ENCODE measurements at places on chromosomes 12 and 14.
A peak's percentile ranks its signal among the peaks of the same experiment; 100 is the strongest.

DNA sequence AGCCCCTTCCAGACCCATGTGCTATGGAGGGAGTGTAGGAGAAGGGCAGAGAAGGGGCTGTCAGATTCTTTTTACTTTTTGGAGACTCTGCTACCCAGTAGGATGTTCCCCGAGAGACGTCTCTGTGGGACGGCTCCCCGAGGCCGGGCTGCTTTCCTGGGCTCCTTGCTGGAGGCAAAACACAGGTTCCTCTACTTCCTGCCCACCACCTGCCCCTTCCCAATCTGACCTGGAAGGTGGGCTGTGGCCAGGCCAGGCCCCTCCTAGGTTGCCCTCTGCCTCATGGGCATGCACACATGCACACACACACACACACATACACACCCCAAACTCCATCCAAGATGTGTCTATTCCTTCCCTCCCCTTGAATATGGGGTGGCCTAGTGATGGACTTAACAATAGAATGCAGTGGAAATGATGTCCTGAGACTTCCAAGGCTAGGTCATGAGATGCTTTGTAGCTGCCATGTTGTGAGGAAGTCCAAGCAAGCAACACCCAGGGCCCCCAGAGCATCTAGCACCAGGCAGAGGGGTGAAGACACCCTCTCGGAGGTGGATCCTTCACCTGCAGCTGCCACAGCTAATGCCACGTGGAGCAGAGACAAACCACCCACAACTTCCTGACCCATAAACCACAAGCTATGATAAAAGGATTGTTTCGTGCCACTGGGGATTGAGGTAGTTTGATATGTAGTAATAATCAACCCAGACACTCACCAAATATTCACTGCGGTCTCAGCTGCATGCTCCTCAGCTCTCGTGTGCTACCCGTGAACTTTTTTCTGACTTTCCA is 1.6 kb upstream of the ASB2 start:
- DNase-seq: peak; percentile 76

DNA sequence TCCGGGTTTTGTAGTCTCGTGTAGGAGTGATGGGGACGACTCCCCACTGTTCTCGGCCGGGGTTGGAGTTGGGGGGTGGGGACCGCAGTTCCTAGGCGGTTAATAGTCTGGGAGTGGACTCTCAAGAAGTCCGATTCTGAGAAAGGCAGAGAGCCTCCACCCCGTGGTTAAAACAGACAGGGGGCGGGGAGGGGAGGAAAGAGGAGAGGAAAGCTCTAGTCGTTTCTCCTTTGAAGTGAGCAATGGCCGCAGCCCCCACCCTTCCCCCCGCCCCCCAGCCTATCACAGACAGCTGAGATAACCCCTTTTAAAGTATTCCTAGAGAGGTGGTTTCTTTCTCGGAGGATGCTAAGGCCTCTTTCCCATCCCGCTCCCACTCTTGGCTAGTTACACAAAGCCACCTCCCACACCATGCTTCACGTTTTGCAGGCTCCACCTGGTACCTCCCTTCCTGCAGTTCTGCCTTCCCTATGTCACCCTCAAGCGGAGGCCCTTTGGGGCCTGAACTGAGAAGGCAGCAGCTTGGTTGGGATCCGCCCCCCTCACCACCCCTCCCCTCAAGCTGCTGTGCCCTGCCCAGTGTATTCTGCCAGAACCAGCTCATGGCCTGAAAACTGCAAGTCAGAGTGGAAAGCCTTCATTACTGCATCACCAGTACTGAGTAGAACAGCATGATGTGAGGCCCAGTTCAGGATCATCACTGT is 853 bp downstream of the USP5 start:
- DNase-seq: peak; percentile 71

GRCh38 chr14:22820731-22821130 is 5.5 kb upstream of the SLC7A7 start:
- DNase-seq: no peak

DNA sequence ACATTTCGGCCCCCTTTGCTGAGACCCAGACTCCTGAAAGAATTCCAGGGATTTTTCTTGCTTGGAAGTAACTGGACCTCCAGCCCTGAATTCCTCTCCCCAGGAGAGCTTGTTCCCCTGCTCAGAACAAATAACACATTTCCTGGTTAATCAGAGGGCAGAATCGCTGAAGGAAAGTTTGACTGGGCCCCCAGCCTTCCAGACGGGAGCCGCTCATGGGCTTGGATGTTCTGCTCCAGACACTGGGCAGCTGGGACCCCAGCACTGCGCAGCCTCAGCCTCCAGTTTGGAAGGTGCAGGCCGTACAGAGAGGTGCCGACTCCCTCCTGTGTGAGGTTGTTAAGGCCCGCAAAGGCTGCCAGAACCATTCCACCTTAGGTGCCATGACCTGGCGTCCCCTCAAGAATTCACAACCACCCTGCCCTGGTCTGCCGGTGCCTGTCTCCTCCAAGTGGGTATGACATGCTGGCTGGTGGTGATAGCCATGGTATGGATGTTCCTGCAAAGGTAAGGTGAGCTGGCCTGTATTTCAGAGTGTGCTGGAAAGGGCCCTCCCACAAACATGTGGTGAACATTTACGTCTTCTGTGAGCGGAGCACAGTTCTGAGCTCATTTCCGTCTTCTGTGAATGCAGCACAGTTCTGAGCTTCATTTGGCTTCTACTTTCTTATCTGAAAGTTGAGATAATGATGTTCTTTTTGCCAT is 5.1 kb upstream of the LTBP2 start:
- no peak for DNase-seq

GRCh38 chr12:109871668-109872314 is 8.6 kb downstream of the GLTP start:
- DNase-seq: no peak

- no peak for DNase-seq
Measured at GRCh38 chr12:18428416-18428815, 167.1 kb downstream of the PIK3C2G start.

DNA sequence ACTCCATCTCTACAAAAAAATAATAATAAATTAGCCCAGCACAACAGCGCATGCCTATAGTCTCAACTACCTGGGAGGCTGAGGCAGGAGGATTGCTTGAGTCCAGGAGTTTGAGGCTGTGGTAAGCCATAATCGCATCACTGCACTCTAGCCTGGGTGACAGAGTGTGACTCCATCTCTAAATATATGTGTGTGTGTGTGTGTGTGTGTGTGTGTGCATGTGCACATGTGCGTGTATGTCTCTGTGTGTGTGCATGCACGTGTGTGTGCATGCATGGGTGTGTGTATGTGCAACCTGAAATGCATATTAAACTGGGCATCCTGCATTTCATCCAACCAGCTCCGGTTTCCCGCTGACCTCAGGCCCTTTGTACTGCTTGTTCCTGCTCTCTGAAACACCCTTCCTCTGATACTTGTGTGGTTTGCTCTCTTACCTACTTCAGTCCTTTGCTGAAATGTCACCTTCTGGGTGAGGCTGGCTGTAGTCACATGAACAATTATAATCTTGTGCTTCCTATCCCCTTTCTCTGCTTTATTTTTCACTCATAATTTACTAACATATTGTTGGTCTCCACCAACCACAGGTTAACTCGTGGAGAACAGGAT is 46.9 kb downstream of the PHLDA1 start:
- no peak for DNase-seq

DNA sequence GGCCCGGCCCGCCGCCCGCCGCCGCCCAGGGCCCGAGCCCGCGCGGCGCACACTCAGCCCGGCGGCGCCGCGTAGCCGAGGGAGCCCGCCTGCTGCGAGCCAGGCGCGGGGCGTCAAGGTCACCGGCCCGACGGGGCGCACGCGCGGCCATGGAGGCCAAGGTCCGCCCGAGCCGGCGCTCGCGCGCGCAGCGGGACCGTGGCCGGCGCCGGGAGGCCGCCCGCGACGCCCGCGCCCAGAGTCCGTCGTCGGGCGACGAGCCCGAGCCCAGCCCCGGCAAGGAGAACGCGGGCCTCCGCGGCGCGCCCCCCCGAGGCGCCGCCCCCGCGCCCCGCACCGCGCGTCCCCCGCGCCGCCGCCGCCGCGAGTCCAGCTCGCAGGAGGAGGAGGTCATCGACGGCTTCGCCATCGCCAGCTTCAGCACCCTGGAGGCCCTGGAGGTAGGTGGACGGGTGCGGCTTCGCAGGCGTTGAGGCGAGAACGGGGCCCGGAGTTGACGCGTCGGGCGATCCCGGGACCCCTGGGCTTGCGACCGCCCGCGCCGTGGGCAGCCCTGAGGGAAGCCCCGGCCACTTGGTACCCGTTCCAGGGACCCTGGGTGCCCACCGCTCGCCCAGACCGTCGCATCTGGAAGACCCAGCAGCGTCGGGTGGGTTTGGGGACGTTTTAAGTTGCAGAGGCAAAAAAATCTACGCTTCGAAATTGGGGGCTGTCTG is 629 bp downstream of the FBRSL1 start:
- DNase-seq: no peak

DNA sequence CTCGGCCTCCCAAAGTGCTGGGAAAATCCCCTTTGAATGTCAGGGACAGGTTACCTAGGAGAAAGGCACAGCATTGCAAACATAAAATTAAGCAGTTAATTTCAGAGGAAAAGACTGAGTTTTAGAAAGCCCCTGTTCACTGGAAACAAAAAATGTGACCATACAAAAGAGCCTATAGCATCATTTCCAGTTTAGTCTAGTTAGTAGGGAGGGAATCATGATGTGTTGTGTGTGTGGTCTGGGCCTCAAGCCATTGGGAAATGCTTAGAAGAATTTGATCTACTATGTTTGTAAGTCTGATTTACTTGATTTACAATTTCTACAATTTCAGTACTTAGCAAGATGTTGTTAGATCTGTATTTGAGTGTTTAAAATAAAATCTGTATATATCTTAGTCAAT is 47.1 kb upstream of the RERG start:
- DNase-seq: no peak

- no peak for DNase-seq
Measured at GRCh38 chr14:36521598-36522345, 1.7 kb upstream of the NKX2-1 start.

DNA sequence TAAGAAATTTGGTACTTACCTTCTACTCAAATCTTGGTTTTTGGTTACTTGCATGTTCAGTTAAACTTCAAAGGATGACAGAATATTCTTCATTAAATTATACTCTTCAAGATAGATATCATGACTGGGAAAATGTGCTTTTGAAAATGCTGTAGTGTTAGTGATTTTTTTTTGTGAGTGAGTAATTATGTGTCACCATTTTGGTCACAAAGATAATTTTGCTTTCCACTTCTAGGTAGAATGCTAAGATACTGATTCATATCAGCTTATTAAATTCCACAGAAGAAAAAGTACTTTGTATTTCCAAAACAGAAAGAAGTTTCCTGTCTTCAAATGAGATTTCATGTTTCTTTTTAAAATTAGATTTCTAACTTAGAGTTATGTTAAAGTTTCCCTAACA is 61.2 kb downstream of the ATXN7L3B start:
- DNase-seq: no peak

GRCh38 chr12:117904051-117904450 is 64.7 kb downstream of the KSR2 start:
- no peak for DNase-seq

DNA sequence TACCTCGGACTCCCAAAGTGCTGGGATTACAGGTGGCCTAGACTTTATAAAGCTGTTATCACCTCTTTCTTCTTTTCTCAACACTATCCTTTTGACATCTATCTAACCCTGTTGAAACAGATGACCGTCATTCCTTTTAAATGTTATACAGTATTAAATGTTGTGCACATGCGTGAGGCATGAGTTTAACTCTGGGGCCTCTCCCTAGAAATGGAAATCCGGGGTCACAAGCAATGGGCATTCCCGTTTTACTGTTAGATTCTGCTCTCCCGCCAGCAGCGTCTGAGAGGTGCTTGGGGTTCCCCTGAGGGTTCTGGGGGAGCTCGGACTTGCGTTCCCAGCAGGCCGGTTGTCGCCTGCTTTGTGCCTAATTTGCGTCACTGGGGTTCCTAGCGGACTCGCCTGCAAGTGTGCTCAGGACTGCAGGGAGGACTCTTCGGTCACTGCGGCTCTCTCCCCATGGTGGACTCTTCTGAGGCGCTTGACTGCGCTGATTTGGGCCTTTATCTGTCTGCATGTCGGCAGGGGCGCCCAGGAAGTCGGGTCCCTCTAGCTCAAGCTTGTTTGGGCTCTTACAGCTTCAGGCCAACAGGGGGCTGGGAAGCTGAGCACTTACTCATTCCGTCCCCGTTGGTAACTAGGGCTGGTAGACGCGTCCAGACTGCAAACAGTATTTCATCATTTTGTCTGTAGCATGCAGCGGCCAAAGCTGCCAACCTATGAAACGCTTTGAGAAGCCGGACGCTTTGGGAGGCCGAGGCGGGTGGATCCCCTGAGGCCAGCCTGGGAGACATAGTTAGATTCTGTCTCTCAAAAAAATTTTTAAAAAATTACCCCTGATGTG is 1.2 kb upstream of the RAN start:
- DNase-seq: peak; percentile 64

DNA sequence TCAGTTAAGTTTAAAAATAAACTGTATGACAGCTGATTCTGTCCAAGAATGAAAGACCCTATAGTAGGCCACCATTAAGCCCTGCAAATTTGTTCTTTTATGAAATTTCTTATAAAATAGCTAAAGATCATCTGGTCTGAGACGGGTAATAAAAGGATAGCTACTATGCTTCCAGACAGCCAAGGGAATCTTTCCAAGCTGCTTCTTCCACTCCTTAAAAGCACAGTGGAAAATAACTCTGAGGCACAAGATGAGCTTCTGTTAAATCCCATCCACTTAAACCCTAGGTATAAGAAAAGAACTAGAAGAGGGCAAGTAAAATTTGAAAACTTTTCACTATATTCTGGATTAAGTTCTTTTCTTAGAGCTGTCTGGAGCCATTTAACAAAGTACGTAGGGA is 194.3 kb downstream of the CAPZA3 start:
- no peak for DNase-seq

GRCh38 chr12:44000309-44000952 is 164.6 kb downstream of the TMEM117 start:
- DNase-seq: no peak

GRCh38 chr12:5000658-5001385 is 42.9 kb upstream of the KCNA5 start:
- DNase-seq: no peak

- no peak for DNase-seq
Measured at GRCh38 chr14:71907793-71908515, 24.3 kb upstream of the RGS6 start.

GRCh38 chr12:116291218-116291617 is 13.7 kb upstream of the MED13L start:
- DNase-seq: no peak

DNA sequence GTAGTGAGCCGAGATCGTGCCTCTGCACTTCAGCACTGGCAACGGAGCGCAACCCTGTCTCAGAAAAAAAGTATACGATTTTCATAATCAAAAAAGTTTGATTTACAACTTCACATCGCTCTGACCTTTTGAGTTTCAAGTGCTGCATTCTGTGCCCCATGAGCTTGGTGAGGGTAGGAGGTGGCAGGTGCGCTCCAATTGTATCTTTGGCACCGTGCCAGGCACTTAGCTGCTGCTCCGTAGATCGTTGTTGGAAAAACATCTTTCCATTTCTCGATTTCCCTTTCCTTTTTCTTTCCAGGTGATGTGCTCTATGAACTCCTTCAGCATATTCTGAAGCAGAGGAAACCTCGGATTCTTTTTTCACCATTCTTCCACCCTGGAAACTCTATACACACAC is 203.7 kb downstream of the ETV6 start:
- no peak for DNase-seq

DNA sequence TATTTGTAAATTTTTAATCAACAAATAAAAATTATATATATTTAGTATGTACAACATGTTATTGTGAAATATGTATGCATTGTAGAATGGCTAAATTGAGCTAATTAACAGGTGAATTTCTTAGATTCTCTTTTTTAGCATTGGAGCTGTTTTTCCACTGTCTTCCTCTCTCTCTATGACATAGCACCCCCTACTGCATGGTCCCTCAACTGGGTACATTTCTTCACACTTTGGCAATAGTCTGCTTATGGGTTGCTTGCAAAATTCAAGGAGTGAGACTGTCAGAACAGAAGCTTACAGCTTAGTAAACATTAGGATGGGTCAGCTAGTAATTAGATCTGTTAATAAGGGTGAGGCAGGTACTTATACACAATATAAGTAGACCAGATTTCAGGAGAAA is 658.5 kb upstream of the MGAT4C start:
- no peak for DNase-seq
